Stimulated activated CD4-positive, alpha-beta T cell treated with anti-CD3 and anti-CD28 coated beads, Interleukin-1b, Interleukin-23, amount 100 ng/mL, for 1 hour (primary cell): ENCODE measurements at places on chromosomes 7 and 10.
A peak's percentile ranks its signal among the peaks of the same experiment; 100 is the strongest.

- DNase-seq: no peak
Measured at GRCh38 chr10:68553138-68553537, 7.0 kb upstream of the TET1 start.

DNA sequence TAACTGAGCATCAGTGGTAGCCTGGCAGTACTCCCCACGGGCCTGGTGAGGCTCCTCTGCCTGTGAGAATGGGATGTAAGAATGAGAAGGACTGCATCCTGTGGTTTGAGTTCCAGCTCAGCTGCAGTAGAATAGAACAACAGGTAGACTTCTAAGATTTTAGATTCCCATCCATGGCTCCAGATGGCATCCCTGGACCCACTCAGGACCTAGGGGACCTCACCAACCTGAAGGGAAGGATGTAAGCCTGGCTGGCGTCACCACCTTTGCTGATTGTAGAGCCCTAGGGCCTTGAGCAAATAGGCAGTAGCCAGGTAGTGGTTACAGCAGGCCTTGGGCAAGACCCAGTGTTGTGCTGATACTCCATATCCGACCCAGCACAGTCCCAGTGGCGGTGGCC lies 9.6 kb upstream of the AOC1 start:
- no peak for DNase-seq

- DNase-seq: no peak
Measured at GRCh38 chr10:18164748-18165361, 24.6 kb downstream of the CACNB2 start.

DNA sequence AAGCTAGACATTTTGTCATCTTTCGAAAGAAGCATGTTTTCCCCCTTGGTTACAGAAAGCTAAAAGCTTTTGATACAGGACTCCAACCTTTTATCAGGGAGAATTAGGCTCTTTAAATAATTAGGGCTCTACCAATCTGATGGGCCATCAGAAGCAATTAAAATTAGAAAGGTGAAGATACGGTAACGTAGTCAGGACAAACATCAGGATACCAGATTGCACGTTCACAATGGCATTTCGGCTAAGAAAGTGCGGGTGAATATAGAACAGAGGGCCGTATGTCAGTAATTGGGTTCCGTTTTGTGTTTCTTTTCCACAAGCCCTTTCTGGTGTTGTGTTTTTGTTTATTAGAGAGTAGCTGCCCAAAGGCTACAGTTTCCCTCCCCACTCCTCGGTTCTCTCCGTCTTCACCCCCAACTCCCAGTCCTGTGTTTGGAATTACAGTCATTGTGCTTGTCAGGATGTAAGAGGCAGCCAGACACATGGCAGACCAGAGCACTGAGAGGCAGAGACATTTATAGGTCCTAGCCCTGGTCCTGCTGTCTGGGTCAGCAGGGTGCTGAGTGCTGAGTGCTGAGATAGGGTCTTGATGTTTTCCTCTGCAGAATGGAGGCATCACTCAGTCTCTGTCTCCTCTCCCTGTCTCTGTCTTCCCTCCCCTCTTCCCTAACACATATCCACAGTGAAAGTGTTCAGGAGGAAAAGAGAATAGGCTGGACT lies 5.5 kb downstream of the PFKP start:
- DNase-seq: no peak

- no peak for DNase-seq
Measured at GRCh38 chr7:51817694-51818225, 501.2 kb upstream of the COBL start.

- no peak for DNase-seq
Measured at GRCh38 chr7:25496476-25497368, 268.4 kb upstream of the NPVF start.

DNA sequence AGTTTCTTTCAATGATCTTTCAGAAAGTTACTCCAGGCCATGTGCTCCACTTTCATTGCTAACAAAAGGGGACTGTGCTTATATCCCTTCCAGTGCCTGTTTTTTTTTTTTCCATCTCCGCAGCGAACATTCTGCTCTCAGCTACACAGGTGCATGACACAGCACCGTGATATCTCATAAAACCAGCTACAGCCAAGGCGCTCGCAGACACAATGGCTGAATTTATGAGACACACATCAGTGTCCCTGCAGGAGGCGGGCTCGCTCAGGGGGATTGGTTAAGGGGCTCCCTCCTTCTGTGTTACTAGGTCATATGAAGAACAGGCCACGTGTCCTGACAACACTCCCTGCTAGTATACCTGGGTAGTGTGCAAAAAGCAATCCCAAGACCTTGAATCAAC lies 245.5 kb downstream of the SKAP2 start:
- DNase-seq: no peak

DNA sequence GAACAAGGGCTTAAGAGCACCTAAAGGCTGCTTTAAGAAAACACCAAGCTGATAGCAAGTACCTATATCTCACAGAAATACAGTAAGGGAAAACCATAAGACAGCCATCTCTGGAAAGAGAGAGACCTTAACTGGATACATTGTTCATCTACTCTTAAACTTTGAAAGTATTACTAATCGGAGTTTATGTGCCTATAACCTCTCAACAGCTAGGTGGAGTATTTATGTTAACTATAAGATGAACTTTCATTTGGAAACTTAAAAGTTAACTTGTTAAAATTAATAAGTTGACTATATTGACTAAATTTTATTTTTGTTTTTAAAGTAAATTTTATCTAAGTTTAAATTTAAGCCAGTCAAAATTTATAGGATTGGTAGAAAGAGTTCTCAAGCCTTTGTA lies 90.6 kb downstream of the USP6NL start:
- no peak for DNase-seq

DNA sequence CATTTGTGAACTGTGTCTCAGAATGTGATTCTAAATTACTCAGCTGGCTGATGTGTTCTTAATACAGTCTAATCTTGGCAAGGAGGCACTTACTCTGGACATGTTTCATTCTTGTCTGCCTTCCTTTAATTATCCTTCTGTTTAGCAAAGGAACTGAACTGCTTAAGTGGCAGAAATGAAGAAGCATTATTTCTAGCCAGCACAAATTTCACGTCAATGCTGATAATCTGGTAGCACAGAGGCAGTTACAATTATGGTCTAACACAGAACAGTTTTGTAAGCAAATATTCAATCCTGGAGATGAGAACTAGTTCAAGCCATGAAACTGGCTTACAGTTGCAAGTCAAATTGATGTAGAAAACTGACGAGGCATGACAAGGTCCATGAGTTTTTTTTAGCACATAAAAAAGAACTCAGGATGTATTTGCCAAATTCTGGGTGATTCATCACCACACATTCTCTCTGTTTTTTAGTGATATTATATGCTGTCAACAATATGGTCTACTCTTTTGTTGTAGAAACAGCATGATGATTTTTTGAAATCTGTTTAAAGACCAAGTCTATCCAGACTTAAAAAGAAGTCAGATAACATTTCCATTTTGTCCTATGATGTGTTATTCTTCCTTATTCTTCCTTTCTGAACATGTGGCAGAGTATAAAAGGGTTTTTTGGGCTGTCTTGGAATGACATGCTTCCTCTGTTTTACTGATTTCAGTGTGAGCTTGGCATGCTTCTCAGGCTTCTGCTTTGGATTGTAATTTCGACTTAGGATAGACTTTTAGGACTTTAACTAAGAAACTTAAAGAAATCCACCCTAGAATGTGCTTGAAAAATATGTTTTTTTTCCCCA lies 154.8 kb downstream of the DNAJB9 start:
- no peak for DNase-seq

- no peak for DNase-seq
Measured at GRCh38 chr10:130787243-130787642, 524.3 kb downstream of the TCERG1L start.

GRCh38 chr7:83640240-83640639 lies 8.7 kb downstream of the SEMA3E start:
- DNase-seq: no peak

- no peak for DNase-seq
Measured at GRCh38 chr7:74584160-74584954, 73.2 kb upstream of the GTF2I start.

DNA sequence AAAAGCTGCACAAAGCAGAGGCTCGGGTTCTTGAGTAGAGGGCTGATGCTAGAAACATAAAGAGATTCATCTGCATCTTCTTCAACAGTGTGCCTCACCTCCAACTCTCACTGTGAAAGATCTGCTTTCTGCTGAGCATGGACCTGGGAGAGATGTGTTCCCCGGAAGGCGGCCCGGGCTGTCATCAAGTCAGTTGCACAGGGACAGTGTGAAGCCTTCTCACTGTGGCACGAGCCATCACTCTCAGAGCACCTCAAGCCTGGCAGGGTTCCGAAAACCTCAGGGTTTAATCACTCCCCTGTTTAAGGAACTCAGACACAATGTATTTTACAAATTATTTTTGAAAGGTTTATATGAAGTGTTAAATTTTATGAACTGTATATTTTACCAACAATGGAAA lies 98.7 kb downstream of the RBM20 start:
- DNase-seq: no peak

DNA sequence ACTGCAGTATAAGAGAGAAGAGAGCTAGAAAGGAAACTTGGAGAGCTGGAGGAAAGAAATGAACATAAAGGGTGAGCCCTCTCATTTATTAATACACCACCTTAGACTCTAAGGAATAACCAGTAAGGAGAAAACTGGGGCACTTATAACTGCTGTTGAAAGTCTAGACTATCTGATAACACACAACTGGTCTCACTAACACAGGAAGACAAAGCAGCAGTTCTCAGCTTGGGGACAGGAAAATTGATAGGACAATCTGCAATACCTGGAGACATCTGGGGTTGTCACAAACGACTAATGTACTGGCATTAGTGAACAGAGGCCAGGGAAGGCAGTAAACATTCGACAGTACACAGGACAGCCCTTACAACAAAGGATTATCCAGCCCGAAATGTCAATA lies 6.8 kb downstream of the ELMO1 start:
- DNase-seq: no peak

- DNase-seq: no peak
Measured at GRCh38 chr7:112188257-112188656, 17.9 kb downstream of the DOCK4 start.

GRCh38 chr7:12470930-12471329 lies 67.3 kb upstream of the VWDE start:
- no peak for DNase-seq

GRCh38 chr10:34761453-34761852 lies 53.6 kb downstream of the PARD3 start:
- no peak for DNase-seq

DNA sequence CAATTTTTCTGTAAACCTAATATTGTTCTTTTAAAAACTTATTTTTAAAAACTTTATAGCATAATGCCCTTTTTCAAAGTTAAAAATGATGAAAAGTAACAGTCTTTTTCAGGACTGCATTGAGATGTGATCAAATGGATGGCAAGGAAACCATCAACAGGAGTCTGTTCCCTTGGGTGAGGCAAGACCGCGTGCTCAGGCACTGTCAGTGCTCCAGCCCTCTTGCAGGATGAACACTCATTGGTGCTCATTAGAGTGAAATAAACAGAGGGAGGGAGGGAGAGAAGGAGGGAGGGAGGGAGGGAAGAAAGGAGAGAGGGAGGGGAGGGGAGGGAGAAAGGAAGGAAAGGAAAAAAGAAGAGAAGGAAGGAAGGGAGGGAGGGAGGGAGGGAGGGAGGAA lies 145.7 kb upstream of the CHST15 start:
- DNase-seq: no peak

GRCh38 chr7:23106057-23106822 lies 655 bp downstream of the KLHL7 start:
- DNase-seq: peak; percentile 4
